ENCODE measurements at places on chromosomes 3 and 15.

GRCh38 chr15:63839722-63840121 lies 6.0 kb upstream of the HERC1 start:
- DNase-seq = no peak

GRCh38 chr3:48591436-48591835 lies 3.7 kb downstream of the COL7A1 start:
- no peak for DNase-seq

- no peak for DNase-seq
Measured at GRCh38 chr3:20015525-20015924, 3.5 kb upstream of the PP2D1 start.

- DNase-seq = no peak
Measured at GRCh38 chr3:112778353-112778948, 68.2 kb downstream of the CD200R1L start.

DNA sequence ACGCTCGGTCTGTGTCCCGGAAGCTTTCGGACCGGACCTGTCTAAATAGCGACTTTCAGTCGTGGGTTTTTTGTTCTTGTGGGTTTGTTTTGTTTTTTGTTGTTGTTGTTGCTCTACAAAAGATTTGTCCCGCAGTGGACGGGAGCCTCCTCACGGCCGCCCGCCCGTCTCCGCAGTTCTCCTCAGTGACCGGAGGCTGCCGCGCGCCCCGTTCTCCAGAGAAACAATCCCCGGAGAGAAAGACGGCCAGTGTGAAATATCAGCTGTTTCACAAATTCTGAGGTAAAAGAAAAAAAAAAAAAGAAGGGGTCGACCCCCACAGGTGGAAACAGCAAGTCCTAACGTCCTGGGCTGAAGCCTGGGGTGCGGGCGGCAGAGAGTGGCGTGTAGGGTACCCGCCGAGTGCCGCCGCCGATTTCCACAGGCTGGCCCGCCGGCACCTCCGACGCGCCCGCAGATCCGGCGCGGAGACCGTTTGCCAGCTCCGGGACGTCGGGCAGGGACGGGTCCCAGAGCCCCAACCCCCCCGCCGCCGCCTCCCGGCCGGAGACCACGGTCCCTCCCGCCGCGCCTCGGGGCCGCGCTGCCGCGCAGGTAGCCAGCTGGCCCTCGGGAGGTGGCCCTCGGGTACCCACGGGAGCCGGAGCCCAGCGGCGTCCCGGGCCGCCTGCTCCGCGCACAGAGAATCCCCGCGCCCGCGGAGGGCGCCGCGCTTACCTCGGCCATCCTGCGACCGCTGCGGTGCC lies 478 bp downstream of the BNC1 start:
- DNase-seq = no peak

- no peak for DNase-seq
Measured at GRCh38 chr3:50155891-50156290, 767 bp downstream of the SEMA3F start.

DNA sequence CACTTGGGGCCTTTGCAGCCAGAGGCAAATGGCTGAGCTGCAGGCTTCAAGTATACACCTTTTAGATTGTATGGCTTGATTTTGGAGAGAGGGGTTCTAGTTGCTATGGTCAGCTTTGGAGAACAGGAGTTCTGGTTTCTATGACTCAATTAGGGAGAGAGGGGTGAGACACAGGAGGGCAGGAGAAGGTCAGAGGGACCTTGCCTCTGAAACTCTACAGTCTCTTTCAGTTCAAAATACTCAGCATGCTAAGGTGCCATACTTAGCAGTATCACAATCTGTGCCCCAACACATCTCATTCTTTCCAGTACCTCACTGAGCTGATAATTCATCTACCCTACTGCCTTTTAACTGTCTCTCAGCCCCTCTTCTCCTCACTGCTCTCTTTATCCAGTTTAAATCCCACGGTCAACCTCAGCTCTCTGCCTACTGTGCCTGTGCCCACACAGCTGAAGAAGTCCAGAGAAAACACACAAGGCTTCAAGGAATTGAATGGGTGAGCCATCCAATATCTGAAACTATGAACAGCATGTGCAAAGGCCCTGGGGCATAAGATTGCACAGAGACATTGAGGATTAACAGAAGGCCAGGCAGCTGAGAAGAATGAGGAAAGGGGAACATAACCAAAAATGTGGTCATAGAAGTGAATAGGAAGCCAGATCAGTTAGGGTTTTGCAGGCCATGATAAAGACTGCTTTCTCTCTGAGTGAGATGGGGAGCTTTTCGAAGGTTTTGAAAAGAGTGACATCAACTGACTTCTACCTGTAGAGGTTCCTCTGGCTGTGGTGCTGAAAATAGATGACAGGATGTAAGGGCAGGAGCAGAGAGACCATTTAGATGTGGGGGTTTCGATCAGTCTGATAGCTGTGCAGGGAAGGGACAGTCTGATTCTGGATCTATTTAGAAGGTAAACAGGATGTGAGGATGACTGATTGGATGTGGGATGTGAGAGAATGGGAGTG lies 54.5 kb upstream of the C3orf80 start:
- DNase-seq = no peak

- DNase-seq = no peak
Measured at GRCh38 chr3:128555098-128555825, 62.3 kb upstream of the GATA2 start.

GRCh38 chr15:93034512-93034911 lies 54.5 kb downstream of the RGMA start:
- no peak for DNase-seq

DNA sequence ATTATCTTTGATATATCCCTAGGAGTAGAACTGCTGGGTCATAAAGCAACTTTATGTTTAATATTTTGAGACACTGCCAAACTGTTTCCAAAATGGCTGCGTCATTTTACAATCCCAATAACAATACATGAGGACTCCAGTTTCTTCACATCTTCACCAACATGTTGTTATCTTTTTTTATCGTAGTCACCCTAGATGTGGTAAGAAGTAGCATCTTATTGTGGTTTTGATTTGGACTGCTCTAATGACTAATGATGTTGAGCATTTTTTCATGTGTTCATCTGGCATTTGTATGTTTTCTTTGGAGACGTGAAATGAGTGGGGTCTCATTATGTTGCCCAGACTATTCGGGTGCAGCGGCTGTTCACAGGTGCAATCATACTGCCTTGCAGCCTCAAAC lies 83.8 kb downstream of the MAP4 start:
- no peak for DNase-seq

DNA sequence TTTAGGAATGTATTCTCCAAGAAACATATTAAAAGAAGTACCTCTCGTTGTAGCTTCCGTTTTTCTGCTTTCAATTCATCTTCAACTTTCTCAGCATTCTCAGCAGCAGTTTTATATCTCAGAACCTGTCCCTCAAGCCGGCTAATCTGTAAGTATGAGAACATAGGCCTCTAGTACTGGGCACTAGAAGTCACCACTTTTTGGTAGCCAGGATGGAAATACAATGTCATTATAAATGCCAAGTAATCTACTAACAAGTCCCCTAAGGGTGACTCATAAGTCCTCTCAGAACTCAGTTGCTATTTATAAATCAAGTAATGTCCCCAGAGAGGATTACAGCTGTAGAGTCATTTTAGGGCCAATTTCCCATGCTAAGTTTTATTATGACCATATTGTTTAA lies 61.1 kb downstream of the MLH1 start:
- DNase-seq = no peak

- no peak for DNase-seq
Measured at GRCh38 chr15:39922462-39923092, 2.5 kb upstream of the GPR176 start.

DNA sequence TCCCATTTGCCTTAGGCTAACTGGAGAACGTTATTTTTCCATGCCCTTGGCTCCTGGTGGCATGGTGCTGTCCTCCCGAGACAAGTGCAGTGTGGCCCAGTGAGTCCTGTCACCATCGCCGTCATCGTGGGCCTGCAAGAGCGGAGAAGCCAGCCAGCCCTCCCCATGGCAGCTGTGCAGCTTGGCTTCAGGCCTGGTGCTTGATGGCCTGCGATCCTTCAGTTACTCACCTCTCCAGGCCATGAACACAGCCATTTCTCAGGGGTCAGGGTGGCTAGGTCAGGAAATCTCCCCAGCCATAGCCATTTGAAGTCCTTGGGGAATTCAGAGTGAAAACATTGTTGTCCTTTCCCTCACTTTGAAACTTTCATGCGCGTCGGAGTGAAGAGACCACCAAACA lies 189.0 kb upstream of the RGMA start:
- no peak for DNase-seq

DNA sequence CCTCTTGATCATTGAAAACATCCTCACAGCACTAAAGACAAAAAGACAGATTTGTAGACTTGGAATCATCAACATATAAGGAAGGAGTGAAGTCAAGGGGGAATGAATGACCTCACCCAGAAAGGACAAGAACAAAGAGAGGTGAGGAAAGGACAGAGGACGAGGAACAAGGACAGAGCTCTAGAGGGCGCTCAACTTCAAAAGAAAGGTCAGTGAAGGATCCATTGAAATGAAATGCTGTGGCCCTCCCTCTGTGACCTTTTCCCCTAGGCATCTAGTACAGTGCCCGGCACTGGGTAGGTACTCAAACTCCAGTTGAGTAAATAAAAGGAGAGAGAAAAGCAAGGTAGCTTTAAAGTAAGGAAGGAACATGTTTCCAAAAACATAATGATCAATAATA lies 2.6 kb downstream of the ATP8B4 start:
- DNase-seq = no peak

- DNase-seq = no peak
Measured at GRCh38 chr15:99305761-99306505, 54.7 kb downstream of the LRRC28 start.

- DNase-seq = no peak
Measured at GRCh38 chr3:147672436-147672835, 263.3 kb downstream of the ZIC1 start.

DNA sequence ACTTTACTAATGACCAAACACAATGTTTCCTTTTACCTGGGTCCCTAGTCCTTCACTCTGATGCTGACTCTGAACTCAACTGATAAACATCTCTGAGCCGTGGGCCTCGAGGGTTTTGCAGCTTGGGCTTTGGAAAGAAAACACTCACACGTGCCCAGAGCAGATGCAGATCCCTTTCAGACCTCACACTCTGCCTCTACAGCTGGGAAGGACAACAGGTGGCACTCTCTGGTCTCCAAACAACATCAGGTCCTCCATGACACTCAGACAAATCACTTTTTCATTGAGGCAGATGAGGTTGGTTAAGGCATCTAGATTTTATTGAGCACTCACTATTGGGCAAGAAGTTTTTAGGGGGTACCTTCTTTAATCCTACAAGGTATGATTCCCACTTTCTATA lies 64.7 kb upstream of the NTRK3 start:
- no peak for DNase-seq

DNA sequence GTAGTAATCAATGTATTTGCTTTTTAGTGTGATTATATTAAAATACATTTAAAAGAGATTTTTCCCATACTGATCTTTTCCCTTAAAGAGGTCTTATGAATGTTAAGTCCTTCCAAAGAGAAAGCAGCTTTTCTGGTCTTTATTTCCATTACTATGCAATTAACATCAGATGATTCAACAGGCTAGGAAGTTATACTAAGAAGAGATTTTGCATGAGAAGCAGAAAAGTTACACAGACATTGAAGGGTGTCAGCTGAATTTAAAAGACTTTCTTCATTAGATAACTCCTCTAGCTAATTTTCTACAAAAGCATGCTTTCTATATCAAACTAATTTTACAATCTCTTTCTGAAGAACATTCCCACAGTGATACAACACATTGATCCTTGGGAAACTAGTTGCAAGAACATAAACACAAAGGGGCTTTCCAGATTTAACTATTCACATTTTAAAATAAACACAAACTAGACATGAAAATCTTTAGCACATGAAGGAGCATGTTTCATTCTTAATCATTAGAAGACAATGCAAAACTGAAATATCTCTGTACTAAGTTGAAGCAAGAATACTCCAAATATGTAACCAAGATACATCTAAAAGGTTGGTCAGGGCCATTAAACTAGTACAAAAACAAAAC lies 965.8 kb downstream of the ROBO1 start:
- no peak for DNase-seq

DNA sequence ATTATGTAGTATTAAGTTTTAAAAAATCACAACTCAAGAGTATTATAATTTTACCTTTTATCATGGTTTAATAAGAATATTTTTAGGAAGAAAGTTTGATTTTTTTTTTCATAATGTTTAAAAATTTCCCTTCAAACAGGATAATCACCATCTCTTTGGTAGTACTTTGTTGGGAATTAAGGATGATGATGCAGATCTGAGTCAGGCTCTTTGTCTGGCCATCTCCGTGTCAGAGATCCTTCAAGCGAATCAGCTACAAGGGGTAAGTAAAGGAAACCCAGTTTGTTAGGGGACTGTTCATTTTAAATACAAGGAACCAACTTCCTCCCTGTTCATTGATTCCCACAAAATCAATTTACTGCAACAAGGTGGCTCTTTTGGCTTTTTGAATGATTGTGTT lies 36.8 kb upstream of the NIT2 start:
- no peak for DNase-seq

DNA sequence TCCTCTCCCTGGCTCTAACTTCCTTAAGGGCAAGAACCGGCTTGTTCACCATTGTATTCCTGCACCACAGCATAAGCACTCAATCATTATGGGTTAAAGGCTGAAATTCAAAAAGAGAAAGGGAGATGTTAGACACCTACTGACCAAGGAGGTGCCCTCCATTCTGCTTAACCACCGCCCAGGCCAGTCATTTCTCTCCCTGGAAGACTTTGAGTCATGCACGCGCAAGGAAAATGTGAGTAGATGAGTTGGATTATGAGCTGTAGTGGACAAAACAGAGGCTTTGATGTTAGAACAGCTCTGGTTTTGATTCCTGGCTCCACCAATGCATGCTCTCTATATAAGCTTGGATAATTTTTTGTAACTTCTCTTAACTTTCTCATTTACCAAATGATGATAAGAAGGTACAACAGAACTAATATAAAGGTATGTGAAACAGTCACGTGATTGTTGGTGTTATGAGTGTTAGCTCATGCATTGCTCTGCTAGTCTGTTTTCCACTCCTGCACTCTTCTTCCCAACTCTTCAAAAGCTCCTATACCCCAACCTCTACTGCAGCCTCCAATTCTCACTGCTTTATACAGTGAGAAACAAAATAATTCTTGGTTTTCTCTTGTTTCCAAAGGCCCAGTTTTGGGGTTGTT lies 148.4 kb upstream of the ATP11B start:
- DNase-seq = no peak

- no peak for DNase-seq
Measured at GRCh38 chr15:77148191-77148590, 77.3 kb upstream of the TSPAN3 start.

- DNase-seq = no peak
Measured at GRCh38 chr3:99126316-99126715, 224.8 kb upstream of the DCBLD2 start.

All from activated T-helper 1 cell treated with anti-CD3 and anti-CD28 coated beads, Interleukin-2, amount 50 U/mL, for 16 hours (primary cell).